OCI-LY7 (cell line): ENCODE measurements at places on chromosomes 11 and 22.
A peak's percentile ranks its signal among the peaks of the same experiment; 100 is the strongest.

DNA sequence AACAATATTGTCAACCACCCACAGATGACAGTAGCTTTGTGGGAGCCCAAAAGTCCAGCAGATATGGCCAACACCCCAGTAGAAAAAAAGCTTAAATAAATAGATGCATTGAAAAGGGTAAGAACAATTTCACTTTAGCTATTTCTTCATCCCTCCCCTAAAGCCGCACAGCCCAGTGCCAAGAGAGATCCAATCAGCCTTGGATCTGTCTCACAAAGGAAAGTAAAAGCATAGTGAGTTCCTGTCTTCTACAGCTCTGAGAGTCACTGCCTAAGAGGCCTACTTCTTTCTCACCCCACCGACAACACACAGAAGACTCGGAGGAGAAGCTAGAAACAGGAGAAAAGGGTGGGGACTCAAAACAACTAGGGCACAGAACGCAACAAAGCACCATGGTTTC is 196.4 kb downstream of the SBF2 start:
- no peak for DNase-seq

DNA sequence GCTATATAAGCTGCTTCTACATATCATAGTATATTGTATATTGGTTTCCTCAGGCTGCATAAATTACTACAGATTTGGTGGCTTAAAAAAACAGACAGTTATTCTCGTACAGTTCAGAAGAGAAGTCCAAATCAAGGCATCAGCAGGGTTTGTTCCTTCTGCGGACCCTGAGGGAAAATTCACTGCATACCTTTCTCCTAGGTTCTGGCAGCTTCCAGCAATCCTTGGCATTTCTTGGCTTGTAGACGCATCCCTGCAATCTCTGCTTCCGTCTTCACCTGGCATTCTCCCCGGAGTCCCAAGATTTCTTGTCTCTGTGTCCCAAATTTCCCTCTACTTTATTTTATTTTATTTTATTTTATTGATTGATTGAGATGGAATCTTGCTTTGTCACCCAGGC is 142.8 kb downstream of the COMMD9 start:
- no peak for DNase-seq

DNA sequence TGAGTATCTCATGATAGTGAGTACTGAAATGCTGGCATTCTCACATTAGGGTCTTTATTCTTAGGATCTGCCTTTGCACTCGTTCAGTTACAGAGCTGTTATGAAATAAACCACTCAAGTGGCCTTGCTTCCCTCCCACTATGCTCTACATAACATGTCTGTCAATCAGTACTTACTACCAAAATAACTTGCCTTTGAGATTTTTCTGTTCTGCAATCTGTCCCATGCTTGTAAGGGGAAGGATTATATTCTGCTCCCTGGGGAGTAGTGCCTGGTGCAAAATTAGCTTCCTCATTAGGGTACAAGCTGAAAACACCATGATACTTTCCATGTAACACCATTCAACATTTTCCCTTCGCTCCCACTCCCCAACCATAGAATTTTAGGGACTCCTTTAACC is 1.9 kb upstream of the GRAP2 start:
- peak; percentile 94 for DNase-seq

DNA sequence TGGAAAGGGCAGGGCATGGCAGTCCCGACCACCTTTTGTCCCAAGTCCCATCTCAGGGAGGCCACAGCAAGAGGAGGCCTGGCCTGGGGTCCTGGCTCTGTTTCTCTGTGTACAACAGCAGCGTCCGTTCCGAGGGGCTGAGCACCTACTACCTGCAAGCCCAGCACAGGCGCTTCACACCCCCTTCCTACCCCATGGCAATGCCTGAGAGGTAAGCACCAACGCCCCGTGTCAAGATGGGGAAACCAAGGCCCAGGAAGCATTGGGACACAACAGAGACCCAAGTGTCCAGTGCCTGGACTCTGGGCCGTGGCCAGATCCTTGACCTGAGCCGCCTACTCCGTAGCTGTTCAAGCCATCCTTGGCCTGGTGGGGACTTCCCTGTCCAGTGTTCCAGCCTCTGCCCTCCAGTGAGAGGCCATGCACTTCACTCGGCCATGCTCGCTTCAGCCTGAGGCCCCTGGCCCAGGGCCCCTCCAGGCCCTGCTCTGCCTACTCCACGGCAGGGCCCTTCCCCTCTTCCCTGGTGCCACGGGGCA is 14.3 kb upstream of the TCF20 start:
- DNase-seq = no peak

DNA sequence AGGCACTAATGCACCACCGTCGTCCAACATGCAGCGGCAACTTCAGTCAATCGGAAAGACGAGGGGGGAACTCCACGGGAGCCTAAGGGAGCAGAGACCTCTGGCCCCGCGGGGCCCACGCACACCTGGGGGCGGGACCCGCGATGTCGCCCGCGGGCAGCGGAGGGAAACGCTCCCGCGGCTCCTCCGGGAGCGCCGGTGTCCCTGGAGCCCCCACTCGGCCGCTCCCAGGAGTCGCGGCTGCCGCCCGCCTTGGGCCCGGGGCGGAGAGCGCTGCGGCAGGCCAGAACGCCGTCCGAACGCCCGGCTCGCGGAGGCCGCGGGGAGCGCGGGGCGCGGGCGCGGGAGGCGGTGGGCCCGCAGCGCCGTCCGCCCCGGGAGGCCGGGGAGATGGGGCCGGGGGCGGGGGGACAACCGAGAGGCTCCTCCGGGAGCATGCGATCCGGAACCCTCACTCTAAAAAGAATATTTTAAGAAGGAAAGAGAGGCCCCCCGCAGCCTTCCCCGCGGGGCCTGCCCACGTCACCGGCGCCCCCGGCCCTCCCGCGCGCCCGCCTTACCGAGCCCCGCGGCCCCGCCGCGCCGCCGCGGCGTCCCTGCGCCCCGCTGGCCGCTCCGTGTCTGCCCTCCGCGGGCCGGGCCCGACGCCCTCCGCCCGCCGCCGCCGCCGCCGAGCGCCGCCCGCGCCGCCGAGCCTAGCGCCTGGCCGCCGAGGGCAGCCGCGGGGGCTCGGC is 86.6 kb upstream of the ARHGAP32 start:
- no peak for DNase-seq

GRCh38 chr22:19181786-19182471 is 3.4 kb upstream of the SLC25A1 start:
- DNase-seq = no peak

DNA sequence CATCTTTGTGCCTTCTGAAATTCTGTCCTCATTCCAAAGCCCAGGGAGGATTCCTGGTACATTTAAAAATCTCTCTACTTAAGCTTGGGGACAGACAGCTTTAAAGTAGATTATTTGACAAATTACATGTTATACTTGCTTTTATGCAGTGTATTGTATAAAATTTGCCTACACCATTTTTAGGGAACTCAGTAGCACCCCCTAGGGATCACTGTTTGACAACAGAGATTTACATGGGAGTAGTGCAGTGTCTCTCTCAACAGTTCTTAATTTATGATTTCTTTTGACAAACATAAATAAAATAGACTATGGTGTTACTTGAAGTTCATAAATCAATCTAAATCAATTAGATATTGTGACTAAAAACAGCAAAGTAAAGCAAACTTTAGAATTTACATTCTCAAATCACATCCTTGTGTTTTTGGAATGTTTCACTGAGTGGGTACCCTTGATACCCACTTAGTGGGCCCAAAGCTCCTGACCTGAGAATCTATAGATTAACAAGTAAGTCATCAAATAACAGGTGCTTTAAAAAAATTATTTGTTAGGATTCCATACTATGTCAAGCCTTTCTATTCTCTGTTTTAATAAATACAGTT is 428.8 kb downstream of the DYNC2H1 start:
- no peak for DNase-seq

- no peak for DNase-seq
These were observed 78.4 kb downstream of the BRD1 start for GRCh38 chr22:49749227-49749626.

DNA sequence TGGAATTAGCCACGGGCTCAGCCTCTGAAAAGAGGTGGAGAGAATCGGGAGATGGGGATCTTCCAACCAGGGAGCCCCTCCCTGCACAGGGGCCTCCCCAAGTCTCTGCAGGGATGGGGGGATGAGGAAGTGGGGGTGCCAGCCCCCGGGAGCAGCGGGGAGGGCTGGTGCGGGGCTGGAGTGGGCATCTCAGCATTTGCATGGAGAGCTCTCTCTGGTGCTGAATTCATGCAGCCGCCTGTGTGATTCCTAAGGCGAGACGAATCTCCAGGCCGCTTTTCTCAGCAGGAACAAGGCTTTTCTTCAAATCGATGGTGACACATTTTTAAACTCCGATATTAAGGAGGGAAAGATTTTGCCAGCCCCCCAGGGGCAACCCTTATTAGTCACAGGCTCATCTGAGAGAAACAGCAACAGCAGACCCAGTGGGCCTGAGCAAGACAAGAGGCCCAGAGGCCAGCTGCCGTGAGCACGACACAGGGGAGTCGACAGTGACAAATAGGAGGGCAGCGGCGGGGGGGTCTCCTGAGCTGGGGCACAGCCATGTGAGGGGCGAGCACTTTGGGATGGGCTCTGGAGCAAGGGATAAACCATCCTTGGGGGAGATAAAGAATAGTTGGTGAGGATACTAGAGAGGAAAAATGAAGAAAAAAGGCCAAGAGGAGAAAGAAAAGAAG is 29.0 kb downstream of the MACROD1 start:
- DNase-seq = no peak

DNA sequence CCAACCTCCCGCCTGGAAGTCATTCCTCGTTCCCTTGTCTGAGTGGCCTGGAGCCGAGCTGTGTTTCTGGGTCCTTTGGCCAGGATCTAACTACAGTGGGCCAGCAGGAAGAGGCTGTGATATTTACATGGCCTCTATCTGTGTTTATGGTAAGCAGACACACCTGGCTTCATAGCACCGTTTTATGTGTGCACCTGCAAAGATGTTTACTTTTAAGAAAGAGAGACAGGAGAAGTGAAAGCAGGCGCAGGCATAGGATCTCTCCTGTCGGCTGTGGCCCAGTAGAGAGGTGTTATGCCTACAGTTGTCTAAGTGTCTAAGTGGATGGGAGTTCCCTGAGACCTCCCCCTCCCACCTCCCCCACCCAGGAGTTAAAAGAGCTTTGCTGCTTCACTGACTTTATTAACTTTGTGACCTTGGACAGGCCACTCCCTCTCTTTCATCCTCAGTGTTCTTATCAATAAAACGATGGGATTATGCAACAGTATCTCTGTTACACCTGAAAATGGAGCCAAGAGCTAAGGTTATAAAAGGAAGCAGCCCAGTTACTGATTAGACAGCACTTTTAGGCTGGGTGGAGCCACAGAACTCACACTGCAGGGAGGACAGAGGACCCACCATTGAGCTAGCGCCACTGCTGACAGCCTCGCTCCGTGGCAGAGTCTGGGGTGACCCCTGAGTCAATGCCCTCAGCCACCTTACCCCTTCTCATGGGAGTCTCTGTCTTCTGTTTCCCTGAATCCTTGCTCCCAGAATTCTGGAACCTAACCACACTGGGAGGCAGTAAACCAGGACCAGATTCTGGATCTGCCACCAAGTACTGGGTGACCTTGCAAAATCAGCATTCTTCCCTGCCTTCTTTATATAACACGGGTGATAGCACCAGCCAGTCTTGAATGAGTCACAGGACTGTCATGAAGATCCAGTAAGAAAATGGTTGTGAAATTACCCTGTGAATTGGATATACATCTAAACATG is 22.0 kb downstream of the ST14 start:
- peak; percentile 98 for DNase-seq

- DNase-seq = peak; percentile 24
These were observed 28.5 kb downstream of the MAFF start for GRCh38 chr22:38230108-38230825.

GRCh38 chr22:50583294-50583861 is 729 bp upstream of the CHKB start:
- DNase-seq = no peak

DNA sequence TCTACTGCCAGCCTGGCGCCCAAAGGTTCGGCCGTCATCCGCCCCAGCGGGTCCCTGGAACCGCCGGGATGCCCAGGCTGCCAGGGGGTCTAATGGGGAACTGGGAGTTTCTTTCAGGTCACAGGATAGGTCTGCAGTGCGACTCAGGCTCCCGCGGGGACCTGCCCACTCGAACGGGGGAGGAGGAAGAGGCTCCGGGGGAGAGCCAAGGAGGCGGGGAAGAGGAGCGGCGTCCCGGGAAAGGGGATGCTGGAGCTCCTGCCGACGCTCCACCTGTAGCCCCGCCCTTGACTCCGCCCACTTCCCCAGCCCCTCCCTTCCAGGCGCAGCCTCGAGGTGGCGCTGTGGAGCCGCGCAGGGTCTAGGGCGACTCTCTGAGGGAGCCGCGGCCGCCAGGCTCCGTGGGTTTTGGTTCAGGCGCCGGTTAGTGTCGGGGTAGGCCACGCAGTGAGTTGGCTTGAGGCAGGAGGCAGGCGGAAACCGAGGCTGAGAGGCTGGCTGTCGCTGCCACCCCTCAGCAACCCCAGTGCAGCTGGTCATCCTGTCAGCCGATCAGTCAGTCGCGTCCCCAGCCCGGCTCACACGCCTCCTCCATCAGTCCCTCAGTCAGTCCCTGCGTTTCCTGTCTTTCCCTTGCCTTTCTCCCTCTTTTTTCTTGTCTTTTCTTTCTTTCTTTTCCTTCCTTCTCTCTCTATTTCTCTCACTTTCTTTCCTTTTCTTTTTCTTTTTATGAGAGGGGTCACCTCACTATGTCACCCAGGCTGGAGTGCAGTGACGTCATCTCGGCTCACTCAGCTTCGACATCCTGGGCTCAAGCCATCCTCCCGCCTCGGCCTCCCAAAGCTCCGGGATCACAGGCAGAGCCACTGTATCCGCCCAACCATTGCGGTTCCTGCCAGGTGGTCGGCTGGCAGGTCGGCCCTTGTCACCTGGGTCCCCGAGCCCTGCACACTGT is 26.4 kb downstream of the YWHAH start:
- DNase-seq = peak; percentile 63

DNA sequence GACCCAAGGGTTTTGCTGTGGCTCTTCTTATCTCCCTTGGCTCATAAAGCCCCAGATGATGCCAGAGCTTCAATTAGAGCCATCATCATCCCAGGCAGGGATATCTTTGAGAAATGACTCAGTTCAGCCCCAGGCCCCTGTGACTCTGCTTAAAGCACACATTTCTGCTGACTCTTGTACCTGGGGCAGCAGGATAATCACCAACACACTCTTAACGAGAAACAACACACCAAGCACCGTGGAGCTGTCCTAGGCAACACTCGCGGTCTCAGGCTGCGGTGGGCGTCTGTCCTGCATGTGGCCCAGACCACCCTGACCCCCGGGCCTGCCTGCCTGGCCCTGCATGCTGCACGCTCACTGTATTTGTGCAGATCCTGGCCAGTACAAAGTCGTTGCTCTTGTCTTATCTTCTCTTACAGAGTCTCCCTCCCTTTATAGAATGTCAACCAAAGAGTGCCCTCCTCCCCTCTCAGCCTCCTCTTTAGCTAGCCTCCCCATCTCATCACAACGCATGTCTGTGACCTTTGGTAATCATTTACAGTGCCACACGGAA is 114.2 kb upstream of the PARVA start:
- no peak for DNase-seq

GRCh38 chr11:20037396-20038153 is 122.7 kb downstream of the DBX1 start:
- no peak for DNase-seq

- peak; percentile 95 for DNase-seq
These were observed 74.7 kb downstream of the SC5D start for GRCh38 chr11:121367001-121367843.

GRCh38 chr11:83709434-83709833 is 423.3 kb upstream of the CCDC90B start:
- no peak for DNase-seq
